Bone marrow (tissue), 2 donors: ENCODE measurements at places on chromosomes 3 and 15.

- no peak for DNase-seq
Observed at GRCh38 chr3:151895478-151896241, 22.2 kb downstream of the SUCNR1 start.

- DNase-seq = peak; percentile 77
Observed at GRCh38 chr15:39413558-39413957, 167.3 kb upstream of the THBS1 start.

GRCh38 chr3:149473357-149474249, 894 bp upstream of the TM4SF4 start:
- no peak for DNase-seq

DNA sequence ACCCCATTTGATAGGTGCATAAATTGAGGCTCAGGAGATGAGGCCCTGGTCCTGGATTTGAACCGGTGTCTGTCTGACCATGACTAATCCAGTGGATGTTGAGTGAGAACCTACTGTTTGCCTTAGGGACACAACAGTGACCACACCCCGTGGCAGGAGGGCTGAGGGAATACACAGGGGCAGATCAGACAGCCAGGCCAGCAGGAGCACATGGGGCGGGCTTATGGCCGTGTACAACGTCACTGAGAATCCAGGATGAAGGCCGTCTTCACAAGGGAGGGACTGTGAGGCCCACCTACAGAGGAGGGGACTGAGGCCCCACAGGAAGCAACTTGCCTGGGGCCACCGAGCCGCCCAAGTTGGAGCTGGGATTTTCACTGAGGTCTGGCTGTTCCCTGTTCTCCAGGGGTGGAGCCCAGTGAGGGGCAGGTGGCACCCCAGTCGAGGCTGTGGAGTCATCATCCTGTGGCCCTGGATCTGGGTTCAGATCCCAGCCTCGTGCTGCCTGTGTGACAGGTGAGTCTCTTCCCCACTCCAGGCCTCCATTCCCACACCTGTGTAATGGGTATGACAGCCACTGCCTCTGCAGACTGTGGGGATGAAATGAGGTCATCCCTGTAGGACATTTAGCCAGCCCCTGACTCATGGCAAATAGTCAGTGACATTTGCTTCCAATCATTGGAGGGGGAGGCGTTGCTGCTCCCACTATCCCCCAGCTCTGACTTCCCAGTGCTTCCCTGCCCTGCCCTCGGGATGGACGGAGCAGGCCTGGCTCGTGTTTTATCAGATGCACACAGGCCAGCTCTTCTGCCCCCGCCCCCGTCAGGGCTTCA, 6.3 kb upstream of the PLXND1 start:
- no peak for DNase-seq

DNA sequence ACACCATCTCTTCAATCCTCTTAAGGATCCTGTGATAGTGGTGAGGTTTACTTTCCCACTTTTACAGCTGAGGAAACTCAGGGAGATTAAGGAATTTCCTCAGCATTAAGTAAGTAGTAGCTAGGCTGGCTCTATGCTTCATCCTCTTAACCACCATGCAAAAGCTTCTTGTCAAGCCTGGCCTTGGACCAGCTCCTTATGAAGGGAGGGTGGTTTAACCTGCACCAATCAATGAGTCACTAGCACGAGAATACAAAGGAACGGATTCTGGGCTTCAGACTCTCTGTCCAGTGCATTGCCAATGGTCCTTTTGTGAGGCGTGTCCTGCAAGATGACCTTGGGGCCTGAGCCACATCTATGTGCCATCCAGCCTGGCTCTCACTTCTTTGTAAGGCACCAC, 202.0 kb upstream of the CFAP20DC start:
- DNase-seq = no peak

DNA sequence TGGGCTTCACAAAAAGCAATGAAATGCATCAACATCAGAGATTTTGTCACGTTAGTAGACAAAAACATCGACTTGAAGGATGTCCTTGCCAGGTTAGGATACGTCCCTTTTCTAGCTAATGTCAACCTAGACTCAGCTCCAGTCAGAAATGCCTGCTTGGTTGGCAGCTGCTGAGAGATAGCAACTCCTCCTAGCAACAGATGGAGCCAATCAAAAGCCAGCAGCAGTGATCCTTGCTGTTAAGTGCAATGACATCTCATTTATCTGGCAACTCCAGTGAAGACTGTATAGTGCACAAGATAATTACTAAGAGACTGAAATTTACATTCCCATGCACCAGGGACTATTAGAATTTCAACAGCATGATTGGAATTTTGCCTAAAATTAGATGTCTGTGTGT, 424.1 kb downstream of the FGF12 start:
- DNase-seq = no peak

DNA sequence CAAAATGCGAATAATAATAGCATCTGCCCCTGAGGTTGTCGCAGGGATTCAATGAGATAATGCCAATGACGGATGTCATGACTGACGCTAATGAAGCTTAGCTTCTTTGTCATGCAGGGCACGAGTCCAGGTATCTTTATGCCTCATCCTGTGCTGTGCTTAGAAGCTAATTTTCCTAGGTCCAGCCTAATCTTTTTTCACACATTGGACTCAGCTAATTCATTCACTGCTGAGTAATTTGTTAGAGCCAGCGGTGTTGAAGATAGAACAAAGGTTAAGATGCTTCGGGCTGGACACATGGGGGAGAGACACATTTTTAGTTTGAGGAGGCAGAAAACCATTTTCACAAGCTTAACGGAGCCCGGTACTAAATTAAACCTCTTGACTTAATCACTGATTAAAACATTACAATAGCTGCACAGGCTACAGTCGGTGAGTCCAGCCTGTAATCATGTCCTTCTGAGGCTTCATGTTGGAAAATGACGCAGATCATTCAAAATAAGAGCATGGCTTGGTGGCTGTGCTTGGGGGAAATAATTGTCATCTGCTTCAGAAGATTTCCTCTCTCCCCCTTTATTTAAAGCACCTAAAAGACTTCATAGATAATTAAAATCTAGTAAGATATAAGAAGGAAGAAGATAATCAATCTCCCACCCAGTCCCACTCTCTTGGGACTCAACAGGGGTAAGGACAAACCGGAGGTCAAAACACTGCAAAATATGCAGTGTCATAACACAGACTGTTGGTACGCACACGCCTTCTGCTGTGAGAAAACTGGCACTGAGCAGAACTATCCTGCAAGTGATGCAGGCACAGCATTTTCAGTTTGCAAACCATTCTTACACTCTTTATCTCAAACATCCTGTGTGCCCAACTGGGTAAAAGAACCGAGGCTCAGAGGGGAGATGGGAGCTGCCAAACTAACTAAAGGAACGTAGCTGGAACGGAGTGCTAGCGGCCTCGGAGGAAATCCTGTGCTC, 3.3 kb upstream of the CCDC174 start:
- no peak for DNase-seq

GRCh38 chr3:23029001-23029400, 174.1 kb upstream of the UBE2E2 start:
- no peak for DNase-seq

- no peak for DNase-seq
Observed at GRCh38 chr3:46922871-46923558, 45.5 kb downstream of the PTH1R start.

GRCh38 chr3:79490165-79491028, 277.4 kb downstream of the ROBO1 start:
- no peak for DNase-seq

DNA sequence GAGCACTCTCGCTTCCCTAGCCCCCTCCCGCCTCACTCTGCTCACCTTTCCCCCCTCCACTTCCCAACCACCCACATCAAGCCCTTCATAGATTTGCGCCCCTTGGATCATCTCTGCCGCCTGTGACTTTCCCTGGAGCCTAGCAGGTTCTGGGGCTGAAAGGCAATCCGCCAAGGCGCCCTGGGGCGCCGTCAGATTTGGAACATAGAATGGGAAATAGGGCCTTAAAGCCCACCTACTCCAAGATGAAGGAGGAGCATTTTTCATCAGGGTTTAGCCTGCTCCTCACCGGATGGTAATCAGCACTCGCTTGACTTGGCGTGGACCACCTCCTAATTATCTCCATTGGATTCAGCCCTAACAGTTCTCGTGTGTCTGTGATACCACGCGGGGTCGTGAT, 1.3 kb downstream of the CPNE4 start:
- no peak for DNase-seq

- no peak for DNase-seq
Observed at GRCh38 chr3:127464642-127465041, 125.9 kb downstream of the TPRA1 start.

DNA sequence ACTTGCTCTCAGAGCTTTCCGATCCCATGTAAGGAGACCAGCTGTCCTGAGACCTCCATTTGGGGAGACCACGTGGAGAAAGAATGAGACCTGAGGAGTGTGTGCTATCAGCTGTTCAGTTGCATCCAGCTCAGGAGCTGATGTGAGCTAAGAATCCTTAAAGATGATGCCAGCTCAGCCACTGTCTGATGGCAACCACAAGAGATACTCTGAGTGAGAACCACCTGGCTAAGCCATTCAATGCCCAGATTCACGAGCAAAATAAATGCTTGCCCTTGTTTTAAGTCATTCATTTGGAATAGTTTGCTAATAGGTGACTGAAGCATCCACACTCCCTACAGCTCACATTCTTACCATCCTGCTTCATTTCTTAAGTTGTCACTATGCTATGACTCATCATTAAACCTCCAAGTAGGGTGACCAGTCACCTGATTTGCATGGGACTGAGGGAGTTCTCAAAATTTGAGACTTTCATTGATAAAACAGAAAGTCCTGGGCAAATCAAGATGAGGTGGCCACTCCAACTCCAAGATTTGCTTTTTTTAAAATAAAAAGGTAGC, 56.4 kb downstream of the SPTSSB start:
- no peak for DNase-seq

- DNase-seq = no peak
Observed at GRCh38 chr3:5115506-5116162, 6.5 kb upstream of the ARL8B start.

DNA sequence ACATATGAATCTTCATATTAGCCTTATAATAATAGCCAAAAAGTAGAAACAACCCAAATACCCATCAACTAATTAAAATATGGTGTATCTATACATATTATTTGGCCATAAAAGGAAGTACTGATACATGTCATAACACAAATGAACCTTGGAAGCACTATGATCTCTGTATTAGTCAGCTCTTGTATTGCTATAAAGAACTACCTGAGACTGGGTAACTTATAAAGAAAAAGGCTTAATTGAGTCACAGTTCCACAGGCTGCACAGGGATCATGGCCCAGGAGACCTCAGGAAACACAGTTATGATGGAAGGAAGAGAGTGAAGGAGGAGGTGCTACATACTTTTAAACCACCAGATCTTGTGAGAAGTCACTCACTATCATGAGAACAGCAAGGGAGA, 16.0 kb upstream of the CCR2 start:
- no peak for DNase-seq

DNA sequence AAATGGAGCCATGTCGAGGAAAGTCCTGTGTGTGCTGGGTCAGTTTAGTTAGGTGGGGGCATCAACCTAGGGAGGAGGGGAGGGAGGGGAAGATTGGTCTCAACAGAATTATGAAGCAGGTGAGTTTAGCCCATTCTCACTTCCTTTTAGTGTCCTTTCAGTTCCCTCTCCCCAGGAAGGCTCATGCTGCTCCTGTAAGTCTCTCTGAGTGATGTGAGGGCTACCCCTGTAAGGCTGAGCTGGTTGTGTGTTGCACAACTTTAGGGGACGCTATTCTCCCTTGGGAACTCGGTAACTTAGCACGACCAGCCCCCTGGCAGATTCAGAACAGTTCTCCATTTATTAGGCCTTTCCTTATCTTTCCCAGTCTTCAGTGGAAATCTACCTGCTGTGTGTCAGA, 21.2 kb downstream of the IL5RA start:
- no peak for DNase-seq

DNA sequence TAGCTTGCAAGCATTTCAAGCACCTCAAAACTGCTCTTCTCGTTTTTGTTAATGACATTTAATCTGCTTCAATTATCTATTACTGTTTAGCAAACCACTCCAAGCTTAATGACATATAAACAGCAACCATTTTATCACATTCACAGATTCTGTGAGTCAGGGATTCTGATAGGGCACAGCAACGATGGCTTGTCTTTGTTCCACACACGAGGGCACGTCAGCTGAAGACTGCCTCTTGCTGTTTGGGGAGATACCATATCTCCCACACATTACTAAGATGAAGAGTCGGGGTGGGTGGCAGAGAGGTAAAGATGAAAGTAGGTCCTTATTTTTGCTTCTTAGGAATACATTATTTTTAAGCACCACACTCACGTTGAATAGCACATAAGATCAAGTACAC, 19.3 kb downstream of the CPOX start:
- no peak for DNase-seq

GRCh38 chr3:52934630-52935530, 37.5 kb upstream of the STIMATE start:
- no peak for DNase-seq

GRCh38 chr15:38672814-38673670, 108.4 kb upstream of the RASGRP1 start:
- DNase-seq = no peak

DNA sequence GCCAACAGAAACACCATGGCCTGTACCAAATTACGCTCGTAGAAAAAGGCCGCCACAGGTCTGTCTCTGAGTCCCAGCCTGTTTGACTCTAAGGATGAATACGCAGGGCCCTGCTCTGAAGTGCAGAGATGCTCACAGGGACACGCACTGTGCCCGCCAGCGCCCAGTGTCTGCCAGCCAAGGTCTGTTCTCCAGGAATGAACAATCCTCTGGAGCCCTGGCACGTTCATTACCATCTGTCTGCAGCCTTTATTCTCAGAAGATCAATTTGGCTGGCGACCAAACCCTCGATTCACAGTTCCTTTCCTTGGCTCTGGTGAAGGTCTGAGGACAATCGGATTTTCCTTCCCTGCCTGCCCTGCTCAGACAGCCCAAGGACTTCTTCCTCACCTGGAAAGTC, 66.3 kb downstream of the NIPA2 start:
- DNase-seq = no peak

DNA sequence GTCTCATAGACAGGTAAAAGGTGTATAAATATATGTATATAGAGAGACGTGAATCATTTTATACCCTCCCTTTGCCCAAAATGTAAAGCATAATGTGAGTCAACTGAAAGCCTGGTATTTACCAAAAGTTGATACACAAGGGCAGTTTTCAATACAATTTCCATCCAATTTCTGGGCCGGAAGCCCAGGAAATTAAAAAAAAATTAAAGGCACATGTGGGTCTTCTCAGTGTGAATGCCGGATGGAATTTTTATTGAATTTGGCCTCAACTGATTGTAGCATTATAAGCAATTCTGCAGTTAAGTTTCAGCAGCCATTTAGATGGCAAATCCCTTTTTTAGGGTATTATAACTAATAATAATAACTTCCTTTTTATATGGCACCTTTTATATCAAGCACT, 3.3 kb upstream of the CNTN3 start:
- DNase-seq = no peak

GRCh38 chr15:66580643-66581042, 14.8 kb upstream of the LCTL start:
- no peak for DNase-seq

GRCh38 chr3:83765956-83766355, 1192.8 kb upstream of the CADM2 start:
- no peak for DNase-seq

- DNase-seq = no peak
Observed at GRCh38 chr3:50610181-50610971, 1.2 kb downstream of the CISH start.

GRCh38 chr3:159664653-159665052, 324.0 kb upstream of the IL12A start:
- no peak for DNase-seq

- no peak for DNase-seq
Observed at GRCh38 chr3:192907784-192908183, 9.9 kb downstream of the MB21D2 start.

- no peak for DNase-seq
Observed at GRCh38 chr15:89278307-89278706, 34.5 kb downstream of the FANCI start.
